GF-D8 (cell line): ENCODE measurements at places on chromosomes 3 and 15.

- DNase-seq, result no peak
Observed at GRCh38 chr3:64355401-64355807, 130.1 kb upstream of the PRICKLE2 start.

DNA sequence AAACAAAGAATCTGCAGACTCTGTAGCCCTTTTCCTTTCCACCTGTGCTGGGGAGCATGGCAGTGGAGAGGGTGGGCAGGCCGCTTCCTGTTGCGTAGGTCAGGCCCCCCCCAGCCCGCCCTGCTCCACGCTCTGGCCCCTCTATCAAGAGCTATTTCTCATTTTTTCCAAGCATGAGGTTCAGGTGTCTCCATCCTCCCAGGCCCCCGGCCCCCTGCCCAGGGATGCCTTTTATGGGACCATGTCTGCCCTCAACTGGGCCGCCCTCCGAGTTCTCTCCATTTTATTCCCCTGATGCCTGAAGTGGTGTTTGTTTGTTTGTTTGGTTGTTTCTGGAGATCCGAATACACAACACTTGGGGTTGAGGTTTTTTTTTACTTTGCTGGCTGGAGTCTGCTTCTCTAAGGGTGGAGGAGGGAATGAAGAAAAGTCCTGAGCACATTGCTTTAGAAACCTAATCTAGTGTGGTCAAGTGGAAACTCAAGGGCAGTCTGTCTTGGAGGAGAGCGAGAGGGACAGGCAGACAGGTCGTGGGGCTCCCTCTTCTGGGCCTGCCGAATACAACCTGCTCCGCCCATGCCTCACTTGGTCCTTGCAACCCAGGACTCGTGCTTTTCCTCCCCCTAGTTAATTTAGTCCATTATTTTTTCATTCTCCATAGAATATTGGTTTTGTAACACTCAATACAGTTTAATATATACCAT is 176.5 kb upstream of the LYSMD4 start:
- no peak for DNase-seq

GRCh38 chr3:134809427-134810051 is 14.5 kb downstream of the EPHB1 start:
- DNase-seq, result no peak

DNA sequence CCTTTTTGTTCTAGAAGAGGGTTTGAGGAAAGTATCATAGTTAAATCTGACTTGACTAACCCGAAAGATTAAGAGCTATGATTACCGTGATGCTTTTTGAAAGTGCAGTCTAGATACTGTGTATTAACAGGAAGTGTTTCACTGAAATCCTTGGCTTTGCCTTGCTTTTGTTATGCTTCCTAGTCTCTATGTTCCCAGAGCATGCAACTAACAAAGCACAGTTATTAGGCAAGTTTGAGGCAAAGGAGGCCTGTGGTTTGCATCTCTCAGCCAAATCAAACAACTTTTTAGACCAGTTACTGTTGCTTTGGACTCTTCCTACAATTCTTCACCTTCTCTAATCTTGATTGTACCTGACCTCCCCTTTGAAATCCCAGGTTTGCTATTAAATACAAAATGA is 3.9 kb downstream of the LXN start:
- DNase-seq, result no peak

- no peak for DNase-seq
Observed at GRCh38 chr3:50202353-50203112, 2.5 kb upstream of the SLC38A3 start.
